Activated T-helper 1 cell treated with anti-CD3 and anti-CD28 coated beads, Interleukin-2, amount 50 U/mL, for 16 hours (primary cell): ENCODE measurements at places on chromosomes 4 and X.

GRCh38 chr4:82623121-82623683 lies 61.4 kb upstream of the TMEM150C start:
- DNase-seq: no peak

DNA sequence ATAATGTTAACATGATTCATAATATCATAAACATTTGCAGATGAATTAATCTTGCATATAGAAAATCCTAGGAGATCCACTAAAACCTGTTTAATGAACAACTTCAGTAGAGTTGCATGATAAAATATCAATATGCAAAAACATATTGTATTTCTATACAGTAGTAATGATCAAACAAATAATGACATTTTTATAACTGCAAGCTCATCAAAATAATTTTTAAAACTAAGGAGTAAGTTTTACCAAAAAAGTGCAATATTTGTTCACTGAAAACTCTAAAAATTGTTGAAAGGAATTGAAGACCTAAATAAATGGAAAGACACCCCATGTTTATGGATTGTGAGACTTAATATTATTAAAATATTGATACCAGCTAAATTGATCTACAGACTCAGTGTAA lies 15.9 kb upstream of the GPRASP2 start:
- DNase-seq: no peak

DNA sequence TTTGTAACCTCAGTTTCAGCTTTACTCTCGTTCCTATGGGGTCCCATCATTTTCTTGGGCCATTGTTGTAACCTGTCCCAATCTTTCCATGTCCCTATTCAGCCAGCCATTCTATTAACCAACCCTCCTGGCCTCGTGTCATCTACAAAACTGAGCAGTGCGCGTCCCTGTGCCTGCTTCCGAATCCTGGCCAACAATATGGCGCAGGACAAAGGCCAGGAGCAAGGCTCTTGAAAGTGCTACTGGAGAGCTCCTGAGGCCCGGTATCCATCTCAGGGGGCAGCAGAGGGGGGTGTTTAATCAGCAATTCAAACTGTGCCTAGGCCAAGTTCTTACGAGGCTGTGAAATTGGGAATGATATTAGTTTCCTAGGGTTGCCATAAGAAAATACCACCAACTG lies 41.2 kb upstream of the APLN start:
- no peak for DNase-seq

DNA sequence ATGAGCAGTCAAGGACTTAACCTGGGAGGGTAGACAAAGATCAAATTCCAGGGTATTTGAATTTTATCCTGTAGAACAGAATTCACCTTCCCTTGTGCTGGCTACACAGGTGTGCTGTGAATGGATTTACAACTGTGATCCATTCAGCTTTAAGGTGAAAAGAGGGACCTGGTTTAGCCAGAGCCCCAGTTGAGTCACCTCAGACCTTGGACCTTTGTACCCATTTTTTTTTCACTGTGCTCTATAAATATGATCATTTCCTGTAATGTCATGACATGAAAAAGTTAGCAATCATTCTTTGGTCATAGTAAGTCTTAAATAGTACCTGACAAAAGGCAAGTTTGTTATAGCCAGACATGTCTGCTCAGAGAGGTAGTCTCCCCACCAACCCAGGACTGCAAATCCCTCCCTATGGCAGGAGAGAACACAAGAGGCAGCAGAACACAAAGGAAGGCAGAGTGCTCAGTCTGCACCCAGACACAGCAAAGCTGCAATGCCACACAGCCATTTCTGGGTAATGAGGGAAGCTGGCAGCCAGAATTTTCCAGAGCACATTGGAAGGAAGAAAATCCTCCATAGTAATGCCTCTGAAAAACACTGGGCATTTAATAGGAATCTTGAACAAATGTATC lies 77.9 kb downstream of the CXXC4 start:
- no peak for DNase-seq

- DNase-seq: no peak
Measured at GRCh38 chr4:70749313-70749712, 27.5 kb downstream of the RUFY3 start.

DNA sequence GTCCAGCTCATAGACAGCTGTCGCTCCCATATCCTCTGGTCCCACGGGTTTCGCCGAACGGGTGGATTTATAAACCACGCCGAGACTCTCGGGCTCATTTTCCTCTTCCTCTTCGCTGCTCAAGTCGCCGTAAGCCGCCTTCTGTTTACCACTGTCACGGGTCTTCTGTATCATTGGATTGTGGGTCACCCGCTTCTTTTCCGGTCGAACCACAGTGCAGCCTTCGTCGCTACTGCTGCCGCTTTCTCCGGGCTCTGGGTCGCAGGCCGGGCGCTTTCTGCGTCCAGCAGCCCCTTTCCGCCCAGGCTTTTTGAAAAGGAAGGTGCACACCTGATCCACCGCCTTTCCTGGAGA lies 311 bp downstream of the RNF113A start:
- no peak for DNase-seq
